NCI-H1105 (cell line): ENCODE measurements at places on chromosomes 3 and 15.

DNA sequence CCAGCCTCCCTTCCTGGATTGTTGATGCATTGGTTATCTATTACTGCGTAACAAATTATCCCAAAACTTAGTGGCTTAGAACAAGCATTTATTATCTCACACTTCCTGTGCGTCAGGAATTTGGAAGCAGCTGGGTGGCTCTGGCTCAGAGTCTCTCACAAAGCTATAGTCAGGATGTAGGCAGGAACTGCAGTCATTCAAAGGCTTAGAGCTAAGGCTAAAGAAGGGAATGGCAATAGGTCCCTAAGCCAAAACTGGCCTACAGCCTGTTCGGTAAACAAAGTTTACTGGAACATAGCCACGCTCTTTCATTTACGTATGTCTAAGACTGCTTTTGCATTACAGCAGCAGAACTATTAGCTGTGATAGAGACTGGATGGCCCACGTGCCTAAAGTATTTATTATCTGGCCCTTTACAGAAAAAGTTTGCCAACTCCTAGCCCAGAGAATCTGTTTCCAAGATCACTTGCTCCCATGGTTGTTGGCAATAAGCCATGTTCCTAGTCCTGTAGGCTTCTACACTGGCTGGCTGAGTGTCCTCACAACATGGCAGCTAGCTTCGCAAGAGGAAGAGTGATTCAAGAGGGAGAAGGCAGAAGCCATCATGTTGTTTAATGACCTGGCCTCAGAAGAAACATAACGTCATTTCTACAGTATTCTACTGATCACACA is 132.4 kb downstream of the SNRK start:
- DNase-seq = no peak

DNA sequence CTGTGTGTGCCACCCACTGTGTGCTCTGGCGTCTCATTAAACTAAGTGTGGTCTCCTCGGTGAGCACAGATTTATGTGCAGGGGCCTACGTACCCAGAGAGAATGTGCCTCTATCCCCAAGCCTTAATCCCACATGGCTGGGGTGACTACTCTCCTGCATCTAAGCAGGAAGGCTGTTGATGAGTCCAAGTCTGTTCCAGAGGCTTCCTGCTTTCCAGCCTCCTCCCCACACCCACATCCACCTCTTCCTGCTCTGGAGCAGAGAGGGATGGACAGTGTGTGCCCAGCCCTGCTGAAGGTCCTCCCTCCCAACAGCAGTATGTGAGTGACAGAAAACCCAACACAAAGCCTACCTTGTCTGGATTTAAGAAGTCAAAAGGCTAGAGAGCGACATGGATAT is 38.8 kb upstream of the BCL2L10 start:
- no peak for DNase-seq

DNA sequence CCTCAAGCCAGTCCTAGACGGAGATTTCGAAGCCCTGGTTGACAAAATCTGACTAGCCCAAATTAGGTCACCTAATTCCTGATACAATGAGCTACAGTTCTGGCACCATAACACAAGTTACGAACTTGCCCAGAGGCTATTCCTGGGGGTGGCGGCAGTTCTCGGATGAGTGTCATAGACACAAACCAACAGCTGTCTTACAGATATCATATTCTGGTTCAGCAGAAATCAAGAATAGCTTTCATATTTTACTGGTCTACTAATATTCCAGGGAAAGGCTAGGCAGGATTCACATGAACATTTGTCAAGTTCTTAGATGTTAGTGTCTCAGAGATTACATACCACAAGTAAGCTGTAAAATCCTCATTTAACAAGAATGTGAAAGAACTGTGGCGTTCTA is 8.8 kb downstream of the ANAPC13 start:
- DNase-seq = no peak

DNA sequence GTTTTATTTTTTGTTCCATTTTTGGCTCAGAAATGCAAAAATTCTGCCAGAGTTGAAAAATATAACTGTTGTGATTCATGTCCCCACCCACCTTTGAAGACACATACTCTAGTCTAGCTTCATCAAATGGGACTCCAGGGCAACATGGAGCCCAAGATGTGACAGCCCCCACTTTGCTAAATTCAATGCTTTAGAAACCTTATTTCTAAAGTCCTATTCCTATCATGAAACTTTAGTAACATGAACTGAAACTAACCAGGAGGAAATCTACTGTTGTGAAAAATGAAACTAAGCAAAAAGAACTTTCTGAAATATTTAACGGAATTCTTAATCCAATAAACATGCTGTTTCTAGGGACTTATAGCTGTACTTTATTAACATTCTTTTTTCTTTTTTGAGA is 20.3 kb downstream of the UBP1 start:
- no peak for DNase-seq

DNA sequence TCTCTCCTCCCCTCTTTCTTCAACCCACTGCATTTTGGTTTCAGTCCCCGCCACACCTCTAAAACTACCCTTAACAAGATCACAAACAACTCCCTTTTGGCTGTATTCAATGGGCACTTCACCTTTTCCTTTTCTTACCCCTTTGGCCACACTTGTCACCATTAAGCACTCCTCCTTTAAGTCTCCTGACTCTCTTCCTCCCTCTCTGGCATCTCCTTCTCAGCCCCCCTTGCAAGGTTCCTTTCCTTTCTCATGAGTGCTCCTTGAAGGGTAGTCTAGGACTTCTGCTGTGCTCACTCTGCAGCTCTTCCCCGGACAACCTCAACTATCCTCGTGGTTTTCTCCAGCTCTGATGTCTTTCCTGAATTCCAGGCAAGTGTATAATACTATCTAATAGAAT is 103.7 kb downstream of the RPL22L1 start:
- DNase-seq = no peak
